ENCODE measurements at places on chromosomes 13 and 19.

- DNase-seq: peak; percentile 92
Measured at GRCh38 chr19:49546825-49547565, 19.2 kb downstream of the RCN3 start.

- DNase-seq: no peak
Measured at GRCh38 chr13:33193428-33193974, 92.1 kb downstream of the STARD13 start.

- DNase-seq: peak; percentile 94
Measured at GRCh38 chr19:4343370-4344307, at the start of gene MPND. Gene MPND (plus strand): TSS chr19:4343562. CDS start chr19:4343594, 32 bp downstream.

DNA sequence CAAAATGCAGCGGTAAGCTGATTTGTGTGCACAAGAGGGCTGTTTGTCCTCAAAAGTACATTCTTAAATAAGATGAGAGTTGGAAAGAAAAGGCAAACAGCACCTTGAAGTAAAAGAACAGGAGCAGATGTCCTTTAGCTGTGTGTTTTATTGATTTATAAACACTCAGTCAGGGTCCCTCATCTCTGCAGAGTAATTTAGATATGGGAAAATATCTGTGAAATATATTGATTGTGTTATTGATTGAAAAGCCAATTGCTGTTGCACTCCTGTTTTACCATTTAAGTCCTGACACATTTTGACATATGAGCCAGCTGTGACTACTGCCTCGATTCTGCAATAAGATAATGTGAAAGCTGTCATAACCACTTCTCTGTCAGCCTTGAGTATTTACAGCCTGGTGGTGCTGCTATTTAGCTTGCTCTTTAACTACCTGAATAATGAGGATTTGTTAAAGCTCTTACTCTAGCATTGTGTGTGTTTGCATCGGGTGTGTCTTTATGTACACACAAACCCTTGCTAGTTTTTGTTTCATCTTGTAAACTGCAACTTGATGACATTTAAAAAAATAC, 550.1 kb downstream of the DACH1 start:
- peak; percentile 66 for DNase-seq

DNA sequence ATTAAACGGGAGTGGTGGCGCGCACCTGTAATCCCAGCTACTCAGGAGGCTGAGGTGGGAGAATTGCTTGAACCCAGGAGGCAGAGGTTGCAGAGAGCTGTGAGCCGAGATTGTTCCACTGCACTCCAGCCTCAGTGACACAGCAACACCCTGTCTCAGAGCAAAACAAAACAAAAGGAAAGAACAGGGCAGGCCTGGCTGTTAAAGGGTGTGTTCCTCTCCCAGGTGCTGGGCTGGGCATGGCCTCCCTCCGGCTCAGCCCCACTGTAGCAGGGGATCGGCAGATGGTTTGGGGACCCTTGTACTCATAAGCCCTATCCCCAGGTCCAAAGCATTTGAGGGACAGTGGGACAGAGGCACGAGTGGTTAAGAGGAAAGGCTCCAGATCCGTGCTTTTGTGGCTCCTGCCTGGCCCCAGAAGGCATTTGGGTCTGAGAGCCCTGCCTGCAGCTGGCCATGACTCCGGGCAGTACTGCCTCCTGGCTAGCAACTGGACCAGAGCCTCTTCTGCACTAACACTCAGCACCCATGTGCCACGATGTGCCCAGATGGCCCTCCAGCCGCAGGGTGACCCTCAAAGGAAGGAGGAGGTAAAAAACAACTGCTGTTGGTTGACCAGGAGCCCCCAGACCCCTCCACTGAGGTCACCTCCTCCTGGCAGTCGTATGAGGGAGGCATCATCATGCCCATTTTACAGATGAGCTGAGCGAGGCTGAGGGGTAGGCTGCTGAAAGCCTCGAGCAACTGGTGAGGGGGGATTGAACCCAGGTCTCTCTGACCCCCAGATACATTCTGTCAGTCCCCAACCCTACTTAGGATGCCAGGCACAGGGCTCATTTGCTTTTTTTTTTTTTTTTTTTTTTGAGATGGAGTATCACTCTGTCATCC, 10.0 kb downstream of the RFX1 start:
- no peak for DNase-seq

GRCh38 chr13:21889651-21890050, 218.8 kb downstream of the FGF9 start:
- no peak for DNase-seq

GRCh38 chr19:4134351-4134750, 10.4 kb upstream of the MAP2K2 start:
- no peak for DNase-seq

GRCh38 chr13:36728006-36728405, 54.2 kb downstream of the SERTM1 start:
- no peak for DNase-seq

- DNase-seq: no peak
Measured at GRCh38 chr13:111967572-111968201, 99.3 kb upstream of the SOX1 start.

DNA sequence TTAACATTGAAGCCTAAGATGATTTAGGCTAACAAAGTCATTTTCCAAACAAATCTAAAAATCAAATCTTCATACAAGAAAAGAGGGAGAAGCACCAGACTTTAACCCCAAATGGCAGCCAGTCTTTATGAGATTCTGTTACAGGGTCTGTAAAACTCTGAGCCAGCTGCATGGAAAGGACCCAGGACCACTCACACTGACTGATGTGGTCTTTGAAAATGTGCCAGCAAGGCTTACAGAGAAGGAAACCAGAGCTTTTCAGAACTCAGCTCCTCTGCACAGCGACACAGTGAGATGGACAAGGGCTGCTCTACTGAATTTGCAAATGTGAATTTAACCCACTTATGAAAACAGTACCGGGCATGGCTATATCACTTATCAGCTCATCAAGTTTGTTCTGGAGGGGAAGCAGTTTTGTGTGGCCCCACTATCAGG, 98.8 kb upstream of the SERP2 start:
- no peak for DNase-seq

DNA sequence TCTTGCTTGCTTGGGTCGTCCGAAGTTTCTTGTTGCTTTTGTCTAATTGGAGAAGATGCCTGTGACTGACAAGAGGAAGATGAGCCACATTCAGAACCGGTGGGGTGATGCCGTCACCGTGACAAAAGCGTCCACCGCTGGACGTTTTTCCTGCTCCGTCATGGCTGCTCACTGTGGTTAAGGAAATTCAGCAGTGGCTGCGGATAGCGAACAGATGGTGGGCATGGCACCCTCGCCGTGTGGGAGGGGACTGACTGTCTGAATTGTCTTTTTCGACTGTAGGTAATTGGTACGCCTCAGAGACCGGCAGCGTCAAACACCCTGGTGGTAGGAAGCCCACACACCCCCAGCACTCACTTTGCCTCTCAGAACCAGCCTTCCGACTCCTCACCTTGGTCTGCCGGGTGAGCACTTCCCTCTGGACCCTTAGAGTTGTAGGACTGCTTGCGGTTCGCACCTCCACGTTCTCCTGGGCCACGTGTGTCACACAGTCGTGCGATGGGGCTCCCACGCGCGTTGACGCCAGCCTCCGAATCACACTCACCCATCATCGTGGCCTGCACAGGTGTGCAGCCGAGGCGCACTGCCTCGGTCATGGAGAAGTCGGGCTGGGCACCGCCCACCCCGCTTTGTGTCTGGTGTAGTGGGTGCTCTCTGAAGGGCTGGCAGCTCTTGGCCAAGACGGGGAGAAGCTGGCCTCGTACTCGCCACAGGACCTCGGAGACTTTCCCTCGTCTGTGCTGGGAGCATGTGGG, 26.5 kb downstream of the ATP4B start:
- peak; percentile 96 for DNase-seq

DNA sequence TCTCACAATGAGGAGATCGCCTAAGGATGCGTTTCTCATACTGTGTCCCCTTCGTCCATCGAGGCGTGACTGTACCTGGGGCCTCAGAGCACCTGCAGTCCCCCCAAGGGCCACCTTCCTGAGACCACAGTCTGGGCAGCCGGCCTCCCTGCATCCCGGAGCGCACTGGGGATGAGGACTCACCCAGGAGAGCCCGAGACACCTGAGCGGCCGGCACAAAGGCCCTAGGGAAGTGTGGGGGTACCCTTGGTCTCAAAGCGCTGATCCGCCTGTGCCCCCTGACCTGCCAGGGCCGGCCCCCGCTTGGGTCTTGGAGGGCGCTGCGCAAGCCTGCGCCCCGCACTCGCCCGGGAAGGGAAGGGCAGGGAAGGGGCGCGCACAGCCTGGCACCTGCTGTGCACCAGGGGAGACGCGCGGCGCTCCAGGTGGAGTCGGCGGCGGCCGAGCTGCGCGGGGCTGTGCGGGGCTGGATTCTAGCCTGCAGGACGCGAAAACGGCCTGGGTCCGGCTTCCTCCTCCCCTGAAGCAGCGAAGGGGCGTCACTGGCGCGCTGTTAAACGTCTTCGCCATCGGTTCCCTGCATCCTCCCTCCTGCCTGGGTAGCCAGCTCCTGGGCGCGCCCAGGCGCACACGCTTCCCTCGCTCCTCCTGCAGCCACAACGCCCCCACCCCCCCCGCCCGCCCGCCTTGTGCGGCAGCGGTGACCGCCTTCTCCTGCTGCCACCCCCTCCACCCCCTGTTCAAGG, 13.6 kb upstream of the USP29 start:
- DNase-seq: no peak

GRCh38 chr13:32968316-32968715, 47.9 kb upstream of the KL start:
- no peak for DNase-seq

DNA sequence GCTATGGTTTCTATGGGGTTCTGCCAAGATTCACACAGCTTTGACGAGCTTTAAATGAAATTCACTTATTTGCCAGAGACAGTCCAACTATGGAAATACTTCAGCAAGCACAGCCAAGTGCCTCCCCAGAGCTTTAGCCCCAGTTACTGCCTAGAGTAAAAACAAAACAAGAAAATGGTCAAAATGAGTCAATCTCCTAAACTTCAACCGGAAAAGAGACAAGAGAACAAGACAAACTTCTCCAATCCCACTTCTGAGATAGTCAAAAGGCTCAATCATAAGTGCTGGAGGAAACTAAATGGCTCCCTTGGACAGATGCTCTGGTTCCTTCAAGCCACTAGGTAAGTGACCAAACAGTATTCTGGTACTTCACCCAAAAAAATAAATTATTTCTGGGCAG, 65.8 kb downstream of the KATNAL1 start:
- DNase-seq: no peak

GRCh38 chr19:46000491-46001246, 5.4 kb downstream of the CCDC61 start:
- peak; percentile 30 for DNase-seq

DNA sequence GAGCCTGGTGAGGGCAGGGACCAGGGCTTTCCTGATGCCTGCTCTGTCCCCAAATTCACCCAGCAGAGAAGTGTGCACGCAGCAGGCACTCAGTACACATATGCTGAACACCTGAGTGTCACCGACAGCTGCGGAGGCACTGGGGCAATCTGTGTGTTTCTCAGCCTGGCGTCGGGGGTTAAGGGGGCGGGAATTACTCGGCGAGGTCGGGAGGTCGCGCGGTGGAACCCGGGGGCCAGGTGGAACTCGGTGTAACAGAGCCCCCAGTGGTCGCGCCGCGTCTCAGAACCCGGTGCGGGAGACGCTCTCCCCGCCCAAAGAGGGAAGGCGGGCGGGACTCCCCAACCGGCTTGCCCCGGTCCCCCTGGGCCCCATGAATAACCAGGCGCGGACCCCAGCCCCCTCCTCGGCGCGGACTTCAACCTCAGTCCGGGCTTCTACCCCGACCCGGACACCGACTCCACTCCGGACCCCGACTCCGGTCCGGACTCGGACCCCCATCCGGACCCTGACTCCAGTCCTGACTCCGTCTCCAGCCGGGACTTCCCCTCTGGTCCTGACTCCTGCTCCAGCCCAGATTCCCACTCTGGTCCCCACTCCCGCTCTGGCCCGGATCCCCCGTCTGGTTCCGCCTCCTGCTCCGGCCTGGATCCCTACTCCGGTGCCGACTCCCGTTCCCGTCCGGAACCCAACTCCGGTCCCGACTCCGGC, at the start of gene SELENOV:
Gene SELENOV (plus strand): TSS at position 300 of the 711 bp plus-strand sequence. CDS start 74 bp downstream, at position 374.
- no peak for DNase-seq

DNA sequence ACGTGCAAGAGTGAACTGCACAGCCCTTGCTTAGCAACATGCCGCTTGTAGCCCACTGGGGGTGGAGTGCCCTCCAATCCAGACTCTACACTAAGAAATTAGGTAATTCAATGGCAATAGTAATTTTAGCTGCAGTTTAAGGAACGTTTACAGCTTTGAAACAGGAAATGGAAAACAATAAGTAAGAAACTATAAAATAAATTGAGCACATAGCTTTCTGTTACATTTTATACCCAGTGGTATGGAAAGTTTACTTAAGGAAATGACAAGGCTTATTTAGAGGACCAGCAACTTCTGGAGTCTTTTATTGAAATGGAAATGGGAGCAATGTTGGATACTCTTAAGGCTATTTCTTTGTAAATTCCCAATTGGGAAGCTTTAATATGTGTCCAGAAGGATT, 373.2 kb downstream of the KCNRG start:
- no peak for DNase-seq

- DNase-seq: no peak
Measured at GRCh38 chr19:30690935-30691818, 319.0 kb downstream of the ZNF536 start.

GRCh38 chr19:6739390-6739882, at the start of gene TRIP10:
Gene TRIP10 (plus strand): TSS chr19:6739680. CDS start chr19:6739762, 82 bp downstream.
- no peak for DNase-seq

GRCh38 chr19:6604906-6605305, 14.0 kb upstream of the CD70 start:
- peak; percentile 7 for DNase-seq

GRCh38 chr19:6718741-6719539, 1.5 kb downstream of the C3 start:
- DNase-seq: peak; percentile 23

DNA sequence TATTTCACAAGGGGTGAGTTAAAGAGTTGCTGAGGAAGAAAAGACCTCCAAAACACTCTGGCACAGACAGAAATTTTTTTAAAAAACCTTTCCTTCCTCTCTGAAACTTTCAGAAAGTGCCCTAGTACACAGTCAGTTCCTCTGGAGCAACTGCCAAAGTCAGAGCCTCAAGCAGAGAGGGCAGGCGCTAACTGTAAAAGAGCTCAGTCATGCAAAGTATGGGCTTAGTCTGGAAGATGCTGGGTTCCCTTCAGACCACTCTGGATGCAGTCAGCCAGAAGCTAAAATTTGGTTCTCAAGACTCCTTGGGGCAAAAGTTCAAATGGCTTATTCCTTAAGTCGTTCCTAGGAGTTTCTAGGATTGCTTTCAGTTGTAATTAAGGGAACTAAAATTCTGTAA, 671.6 kb downstream of the PCDH9 start:
- DNase-seq: no peak

GRCh38 chr13:40060296-40061007, 405.0 kb downstream of the COG6 start:
- peak; percentile 13 for DNase-seq

DNA sequence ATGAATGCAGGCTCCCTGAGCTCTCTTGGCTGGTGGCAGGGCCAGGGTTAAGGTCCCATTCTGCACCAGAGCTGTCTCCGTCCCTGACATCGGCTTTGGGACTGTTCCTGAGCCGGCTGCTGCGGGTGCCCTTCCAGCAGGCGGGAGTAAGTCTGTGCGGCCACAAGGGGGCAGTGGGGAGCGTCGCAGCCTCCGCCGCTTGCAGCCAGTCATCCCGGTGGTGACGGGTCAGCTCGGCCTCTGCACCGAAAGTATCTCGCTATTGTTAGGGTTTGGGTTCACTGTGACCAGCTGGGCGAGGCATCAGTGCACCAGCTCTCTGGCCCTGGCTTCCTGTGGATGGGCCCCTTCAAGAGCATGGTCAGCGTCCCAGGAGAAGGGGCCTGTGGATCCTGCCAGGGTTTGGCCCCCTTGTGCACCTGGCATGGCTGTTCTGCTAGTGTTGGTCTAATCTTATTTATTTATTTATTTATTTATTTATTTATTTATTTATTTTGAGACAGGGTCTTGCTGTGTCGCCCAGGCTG, 15.1 kb downstream of the NDUFB7 start:
- no peak for DNase-seq
